ENCODE measurements at places on chromosomes 12 and 14. TPM values are rescaled to one million over a fixed set of nuclear protein-coding genes. Genes with fewer than 3 reads are reported as not detected.
A peak's percentile ranks its signal among the peaks of the same experiment; 100 is the strongest.

The SOAT2 gene
- 1.1 TPM for total RNA-seq

- ATAC-seq = no peak
Measured at GRCh38 chr12:92943482-92944250, 14.6 kb upstream of the EEA1 start.

DNA sequence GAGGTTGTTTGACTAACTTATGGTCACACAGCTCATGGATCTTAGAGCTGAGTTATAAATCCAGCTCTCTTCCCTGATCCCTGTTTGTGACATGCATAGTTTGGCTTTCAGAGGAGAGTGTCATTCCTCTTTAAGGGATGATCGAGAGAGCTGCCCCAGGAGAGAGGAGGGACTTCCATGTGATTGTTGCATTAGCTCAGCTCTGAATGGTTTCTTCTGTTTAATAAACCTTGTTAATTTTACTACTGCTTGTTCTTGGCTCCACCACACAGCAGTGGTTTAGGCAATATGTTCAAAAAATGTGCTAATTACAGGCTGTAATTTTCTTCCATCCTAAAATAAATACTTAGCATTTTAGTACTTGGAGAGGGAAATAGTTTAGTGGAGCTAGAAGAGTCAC lies 152.5 kb downstream of the C12orf75 start:
- no peak for ATAC-seq

- no peak for ATAC-seq
Measured at GRCh38 chr14:92026548-92027190, 13.2 kb downstream of the TRIP11 start.

DNA sequence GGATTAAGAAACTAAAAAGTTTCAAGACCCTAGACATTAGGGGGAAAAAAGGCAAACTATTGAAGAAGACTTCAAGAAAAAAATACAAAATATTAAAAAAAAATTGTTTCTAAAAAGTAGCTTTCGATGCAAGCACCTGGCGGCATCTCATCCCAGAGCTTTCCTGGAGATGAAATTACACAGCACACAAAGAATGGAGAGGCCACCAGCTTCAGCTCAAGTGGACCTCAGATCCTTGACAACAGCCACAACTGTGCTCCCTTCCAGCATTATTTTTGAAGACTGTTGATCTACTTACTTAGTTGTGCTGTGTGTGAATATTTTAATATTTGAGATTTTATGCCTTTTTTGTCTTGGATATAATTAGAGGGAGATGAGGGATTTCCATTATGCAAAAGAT lies 479.0 kb downstream of the GLT1D1 start:
- no peak for ATAC-seq

GRCh38 chr14:54565785-54566409 lies 1.0 kb upstream of the SAMD4A start:
- ATAC-seq = peak; percentile 80

The GARIN6 gene
- not detected for total RNA-seq

The GALNT16 gene
- total RNA-seq = 0.06 TPM
